IMR-90 (cell line): ENCODE measurements at places on chromosomes 6 and 20. TPM values are rescaled to one million over a fixed set of nuclear protein-coding genes. Genes with fewer than 3 reads are reported as not detected.

Gene SLC24A3
- total RNA-seq = not detected in 2 replicates

DNA sequence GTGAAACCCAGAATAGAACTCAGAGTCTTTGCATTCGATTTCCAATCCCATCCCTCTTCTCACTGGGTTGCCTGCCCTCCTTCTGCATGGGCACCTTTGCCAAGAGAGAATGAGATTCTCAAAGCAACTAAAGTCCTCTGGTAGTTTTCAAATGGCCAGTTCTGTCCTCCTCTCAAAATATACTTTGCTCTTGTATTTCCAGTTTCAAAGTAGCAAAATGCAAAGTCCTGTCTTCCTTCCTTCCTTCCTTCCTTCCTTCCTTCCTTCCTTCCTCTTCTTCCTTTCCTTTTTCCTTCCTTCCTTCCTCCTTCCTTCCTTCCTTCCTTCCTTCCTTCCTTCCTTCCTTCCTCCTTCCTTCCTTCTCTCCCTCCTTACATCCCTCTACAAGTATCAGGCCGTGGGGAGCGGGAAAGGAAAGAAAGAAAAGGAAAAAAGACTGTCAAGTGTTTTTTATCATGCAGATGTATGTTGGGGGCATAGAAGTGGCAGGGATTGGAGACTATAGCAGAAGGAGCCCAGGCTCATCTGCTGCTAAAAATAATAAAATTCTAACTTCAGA, 265.2 kb downstream of the CD83 start:
- DNase-seq = no peak

- DNase-seq = peak; percentile 84
Observed at GRCh38 chr6:31795616-31796298, at the start of gene VARS1. TSS of gene VARS1 (minus strand) at chr6:31795752. CDS start at chr6:31795217, 535 bp downstream.

- no peak for DNase-seq
Observed at GRCh38 chr20:60535211-60535610, 577.0 kb downstream of the CDH26 start.

DNA sequence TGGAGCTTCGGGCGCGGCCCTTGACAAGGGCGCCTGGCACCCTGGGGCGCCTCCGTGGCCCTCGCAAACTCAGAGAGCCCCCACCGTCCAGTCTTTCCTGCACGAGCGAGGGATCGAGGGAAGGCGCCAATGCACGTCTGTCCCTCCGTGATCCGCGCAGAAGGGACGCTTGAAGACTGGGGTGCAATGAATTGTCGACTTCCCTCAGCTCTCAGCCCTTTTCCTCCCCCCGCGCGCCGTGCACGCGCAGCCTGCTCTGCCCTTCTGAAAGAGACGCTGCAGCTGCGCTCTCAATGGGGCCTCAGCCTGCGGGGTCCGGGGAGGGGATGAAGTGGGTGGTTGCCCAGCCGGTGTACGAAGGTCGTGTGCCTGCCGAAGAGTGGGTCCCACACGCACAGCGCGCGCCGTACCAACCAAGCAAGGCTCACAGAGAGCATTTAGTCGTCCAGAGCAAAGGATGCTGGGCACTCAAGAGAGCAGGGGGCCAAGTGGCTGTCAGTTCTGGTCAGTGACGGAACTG, 5.5 kb upstream of the SOX4 start:
- DNase-seq = peak; percentile 44

DNA sequence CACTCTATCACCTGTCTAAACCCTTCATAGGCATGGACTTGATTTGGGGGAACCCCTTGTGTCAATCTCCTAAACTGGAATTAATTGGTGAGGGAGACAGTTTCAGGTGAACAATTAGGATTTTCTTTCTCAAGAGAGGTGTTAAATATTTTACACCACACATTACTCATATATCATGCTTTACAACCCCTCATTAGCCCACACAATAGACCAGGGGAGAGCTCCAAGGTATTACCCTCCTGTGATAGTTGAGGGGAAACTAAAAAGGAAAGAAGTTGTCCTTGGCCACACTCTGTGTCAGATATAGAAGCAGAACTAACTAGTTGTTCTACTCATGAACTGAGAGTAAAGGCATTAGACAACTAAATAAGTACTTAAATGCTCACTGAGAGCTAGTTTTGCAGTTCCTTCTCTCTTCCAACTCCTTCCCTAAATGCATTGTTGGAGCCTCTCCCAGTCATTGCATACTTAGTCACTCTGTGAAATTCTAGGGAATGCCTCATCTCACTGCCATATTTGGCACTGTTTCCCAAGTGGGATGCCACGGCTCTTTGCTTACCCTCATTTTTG, 183.7 kb upstream of the CEP162 start:
- peak; percentile 29 for DNase-seq

Gene POM121L2
- total RNA-seq = not detected in 2 replicates

Gene SLC22A3
- not detected in 2 replicates for total RNA-seq

- no peak for DNase-seq
Observed at GRCh38 chr20:44401770-44402390, 46.4 kb downstream of the HNF4A start.

DNA sequence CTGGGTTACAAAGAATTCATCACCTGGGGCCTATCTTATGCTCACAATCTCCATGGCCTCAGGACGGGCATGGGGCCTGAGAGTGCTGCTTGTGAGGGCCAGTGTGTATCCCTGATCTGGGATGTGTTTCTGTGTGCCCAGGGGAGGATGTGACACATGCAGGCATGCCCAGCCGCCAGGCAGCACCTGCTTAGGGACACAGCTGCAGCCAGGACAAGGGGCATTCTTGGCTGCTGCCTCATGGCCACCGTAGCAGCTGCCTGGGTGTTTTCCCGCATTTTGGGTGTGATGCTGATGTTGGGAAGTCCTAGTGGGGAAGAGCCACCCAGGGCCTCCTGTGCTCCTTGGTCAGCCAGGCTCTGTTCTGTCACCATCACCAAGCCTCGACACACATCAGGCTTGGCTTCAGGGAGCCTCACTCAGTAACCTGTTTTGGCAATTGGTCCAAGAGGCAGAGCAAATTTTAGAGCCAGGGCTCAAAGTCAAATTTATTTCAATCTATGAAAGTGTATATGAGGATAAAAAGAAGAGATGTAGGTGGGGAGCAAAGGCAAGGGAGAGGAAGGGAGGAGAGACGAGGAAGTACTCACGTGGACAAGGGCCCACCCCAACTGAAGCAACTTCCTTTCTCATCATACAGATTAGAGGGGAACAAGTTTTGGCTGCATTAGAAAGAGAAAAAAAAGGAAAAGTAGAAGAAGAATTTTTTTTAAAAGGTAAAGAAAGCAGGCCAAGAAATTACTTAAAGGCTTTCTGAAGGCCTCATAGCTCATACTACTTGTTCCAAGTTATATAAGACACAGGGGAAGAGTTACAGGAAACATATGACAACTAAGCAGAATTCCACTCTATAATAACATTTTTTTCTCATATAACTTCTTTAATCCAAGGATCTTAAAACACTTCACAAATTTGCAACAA, 269.9 kb upstream of the SUPT3H start:
- peak; percentile 29 for DNase-seq

GRCh38 chr20:2760952-2761305, 39.5 kb downstream of the CPXM1 start:
- no peak for DNase-seq

- no peak for DNase-seq
Observed at GRCh38 chr6:37516076-37516919, 16.6 kb upstream of the CCDC167 start.

- no peak for DNase-seq
Observed at GRCh38 chr6:674956-675355, 18.0 kb downstream of the EXOC2 start.

- no peak for DNase-seq
Observed at GRCh38 chr20:57735831-57736737, 26.3 kb upstream of the PMEPA1 start.

Gene TFAP2D
- not detected in 2 replicates for total RNA-seq

Gene FAM83B
- total RNA-seq = under 0.01 and 0.18 TPM in 2 replicates

- no peak for DNase-seq
Observed at GRCh38 chr6:164290101-164290500, 875.6 kb downstream of the QKI start.

DNA sequence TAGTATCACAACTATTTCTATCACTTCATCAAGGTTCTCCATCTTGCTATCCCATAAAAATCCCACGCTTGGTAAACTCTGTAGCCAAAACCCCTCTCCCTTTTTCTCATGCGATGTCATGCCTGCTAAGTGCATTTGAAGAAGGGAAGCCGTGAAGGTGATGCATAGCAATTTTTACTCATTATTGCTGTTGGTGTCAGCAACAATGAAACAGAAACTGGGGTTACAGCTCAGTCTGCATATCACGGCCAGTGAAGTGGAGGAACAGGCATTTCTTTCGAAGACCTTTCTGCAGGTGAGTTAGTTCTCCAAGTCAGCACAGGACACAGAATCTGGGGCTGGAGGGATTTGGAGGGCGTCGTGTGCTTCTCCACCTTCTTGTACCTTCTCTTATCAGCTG, 5.8 kb downstream of the UNC93A start:
- DNase-seq = no peak

Gene SERPINB6
- 37.1 and 60.3 TPM in 2 replicates for total RNA-seq

DNA sequence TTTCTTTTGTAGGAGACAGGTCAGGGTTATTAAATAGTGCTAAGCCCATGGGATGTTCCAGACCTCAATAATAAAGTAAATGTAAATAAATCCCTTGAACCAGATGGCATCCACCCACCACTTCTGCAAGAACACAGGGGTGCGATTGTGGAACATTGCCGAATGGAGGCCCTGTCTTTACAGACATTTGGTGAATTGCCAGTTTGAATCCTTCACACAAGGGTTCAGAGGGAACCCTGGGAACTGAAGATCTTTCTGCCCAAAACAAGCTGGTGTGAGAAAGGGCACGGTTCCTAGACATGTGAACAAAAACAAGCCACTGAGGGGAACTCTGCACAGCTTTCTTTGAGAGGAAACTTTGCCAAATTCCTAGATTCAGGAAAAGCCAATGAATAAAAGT, 30.2 kb upstream of the RNF8 start:
- DNase-seq = peak; percentile 48

Gene HRH3
- not detected in 2 replicates for total RNA-seq

Gene CENPQ
- 2.2 and 5.8 TPM in 2 replicates for total RNA-seq

- no peak for DNase-seq
Observed at GRCh38 chr6:25297823-25298522, 18.8 kb downstream of the CARMIL1 start.
